CD4-positive, alpha-beta T cell treated with Interleukin-15 for 4 hours (primary cell): ENCODE measurements at places on chromosomes 13 and 19.
A peak's percentile ranks its signal among the peaks of the same experiment; 100 is the strongest.

DNA sequence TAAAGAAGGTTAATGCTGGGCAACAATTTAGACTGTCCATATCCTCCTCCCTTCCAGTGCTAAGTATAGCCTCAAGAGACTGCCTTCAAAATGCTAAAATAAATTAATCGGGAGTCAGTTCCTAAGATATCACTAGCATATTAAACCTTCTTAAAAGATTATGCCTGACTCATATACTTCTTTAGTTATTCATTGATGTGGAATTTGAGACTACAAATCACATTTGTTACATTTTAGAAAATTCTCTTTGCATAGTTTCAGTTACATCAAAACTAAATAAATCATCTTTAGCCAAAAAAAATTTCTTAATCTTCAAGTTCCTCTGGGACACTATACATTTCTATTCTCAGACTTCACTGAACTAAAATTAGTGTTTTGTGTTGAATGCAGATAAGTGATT is 769.1 kb downstream of the PCDH9 start:
- DNase-seq, result no peak

- DNase-seq, result no peak
Observed at GRCh38 chr13:91357613-91358386, 10.3 kb downstream of the MIR17HG start.

DNA sequence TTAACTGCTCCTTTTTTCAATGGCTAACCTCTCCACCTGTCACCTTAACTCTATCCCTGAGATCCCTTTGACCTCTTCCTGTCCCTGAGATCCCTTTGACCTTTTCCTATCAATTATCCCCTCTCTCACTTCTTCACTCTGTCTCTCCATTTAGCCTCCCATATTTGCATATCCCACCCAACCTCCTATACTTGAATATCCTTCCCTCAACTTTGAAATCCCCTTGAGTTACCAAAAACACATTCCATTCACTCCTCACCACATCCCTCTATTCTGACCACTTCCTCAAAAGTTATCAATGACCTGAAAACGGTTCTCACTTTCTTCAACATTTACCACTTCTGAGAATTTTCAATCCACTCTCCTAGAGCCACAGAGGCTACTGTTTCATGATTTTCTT is 3.0 kb downstream of the MYCBP2 start:
- DNase-seq, result no peak

GRCh38 chr19:21519488-21519887 is 14.1 kb downstream of the ZNF429 start:
- DNase-seq, result no peak

GRCh38 chr19:1106841-1107660 is 3.3 kb downstream of the GPX4 start:
- no peak for DNase-seq

GRCh38 chr19:58561373-58562121 is 3.1 kb upstream of the UBE2M start:
- no peak for DNase-seq

- no peak for DNase-seq
Observed at GRCh38 chr13:61777271-61777670, 361.6 kb upstream of the PCDH20 start.

DNA sequence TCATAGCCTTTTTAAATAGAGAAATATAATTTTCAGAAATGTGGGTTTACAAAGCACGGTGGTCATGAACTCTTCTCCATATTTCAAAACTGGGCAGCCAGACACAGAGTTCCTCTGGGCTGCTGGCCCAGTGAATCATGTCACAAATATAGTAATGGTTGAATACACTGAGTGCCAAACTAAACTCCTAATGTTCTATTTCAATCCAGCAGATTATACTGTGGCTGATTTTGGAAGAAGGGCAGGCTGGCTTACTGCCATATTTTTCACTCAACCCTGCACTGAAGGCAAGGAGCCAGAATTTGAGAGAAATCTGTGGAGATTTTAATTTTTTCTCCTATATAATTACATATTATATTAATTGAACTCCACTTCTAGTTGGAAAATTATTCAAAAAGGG is 17.0 kb upstream of the PRR20A start:
- DNase-seq, result no peak

DNA sequence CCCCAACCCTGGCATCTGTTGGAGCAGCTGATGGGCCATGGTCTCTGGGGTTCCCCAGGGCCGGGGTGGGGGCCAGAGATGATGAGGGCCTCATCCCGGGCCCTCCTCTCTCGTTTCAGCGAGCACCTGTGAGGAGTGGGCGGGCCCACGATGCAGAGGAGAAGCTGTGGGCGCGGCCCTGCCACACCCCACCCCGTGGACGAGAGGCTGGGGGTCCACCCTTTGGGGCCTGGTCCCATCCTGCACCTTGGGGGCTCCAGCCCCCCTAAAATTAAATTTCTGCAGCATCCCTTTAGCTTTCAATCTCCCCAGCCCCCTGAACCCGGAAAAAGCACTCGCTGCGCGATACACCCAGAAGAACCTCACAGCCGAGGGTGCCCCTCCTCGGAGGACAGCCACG is 5.6 kb downstream of the HMG20B start:
- DNase-seq, result no peak

DNA sequence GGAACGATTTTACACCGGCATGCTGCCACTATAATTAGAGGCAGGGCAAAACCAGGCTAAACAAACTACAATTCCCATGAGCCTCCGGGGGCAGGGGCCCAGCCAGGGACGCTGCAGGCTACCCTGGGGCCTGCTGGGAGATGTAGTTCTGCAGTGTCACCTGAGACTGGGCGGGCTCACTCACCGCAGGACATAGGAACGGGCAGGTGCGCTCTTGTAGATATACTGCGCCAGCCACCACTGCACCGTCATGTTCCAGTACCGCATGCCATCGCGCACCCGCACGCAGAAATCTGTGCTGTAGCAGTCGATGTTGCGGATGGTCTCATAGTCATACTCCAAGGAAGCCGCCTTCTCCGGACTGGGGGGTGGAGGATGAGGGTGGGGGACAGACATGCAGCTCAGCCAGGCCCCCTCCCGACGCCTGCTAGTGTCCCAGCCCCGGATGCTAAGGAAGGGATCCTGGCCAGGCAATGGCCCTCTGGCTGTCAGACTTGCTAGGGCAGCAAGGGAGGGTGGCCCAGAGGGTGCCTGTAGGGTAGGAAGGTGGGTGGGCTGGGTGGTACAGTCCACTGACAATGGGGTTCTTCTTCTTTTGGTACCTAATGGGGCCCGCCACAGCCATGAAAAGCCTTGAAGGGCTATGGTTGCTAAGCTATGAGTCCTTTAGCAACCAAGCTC is 5.8 kb upstream of the TMC4 start:
- peak; percentile 13 for DNase-seq

GRCh38 chr19:51047031-51047335 is 12.2 kb upstream of the KLK12 start:
- no peak for DNase-seq

GRCh38 chr13:38409771-38410170 is 60.1 kb downstream of the UFM1 start:
- no peak for DNase-seq

GRCh38 chr13:113938246-113938645 is 35.6 kb downstream of the C13orf46 start:
- no peak for DNase-seq

DNA sequence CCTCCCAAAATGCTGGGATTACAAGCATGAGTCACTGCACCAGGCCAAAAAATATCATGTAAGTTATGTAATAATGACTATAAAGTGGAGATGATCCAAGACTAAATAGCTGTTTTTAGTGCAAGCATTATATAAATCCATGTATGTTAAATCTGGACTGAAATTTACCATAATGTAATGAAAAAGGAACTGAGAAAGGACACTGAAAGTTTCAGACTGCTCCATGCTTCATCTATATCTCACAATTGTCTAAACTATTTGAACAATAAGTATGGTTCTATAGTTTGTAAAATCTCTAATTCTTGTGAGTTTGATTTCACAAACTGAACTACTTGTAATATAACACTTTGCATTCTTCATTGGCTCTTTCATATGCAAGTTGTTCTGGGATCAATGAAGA is 2299.5 kb downstream of the PCDH9 start:
- no peak for DNase-seq

DNA sequence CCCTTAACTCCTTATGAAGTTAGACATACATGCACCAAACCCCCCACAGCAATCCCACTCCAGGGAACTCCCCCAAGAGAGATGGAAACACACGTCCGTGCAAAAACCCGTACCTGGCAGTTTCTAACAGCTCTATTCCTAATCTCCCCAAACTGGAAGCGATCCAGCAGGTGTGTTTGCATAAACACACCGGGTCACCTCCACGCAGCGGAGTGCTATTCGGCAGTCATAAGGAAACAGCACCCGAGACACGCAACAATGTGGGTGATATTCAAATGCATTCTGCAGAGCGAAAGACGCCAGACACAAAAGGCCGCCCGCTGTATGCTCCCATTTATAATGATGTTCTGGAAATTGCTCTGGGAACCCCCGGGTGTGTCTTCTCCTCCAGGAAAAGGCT is 6.8 kb upstream of the ZNRF4 start:
- DNase-seq, result no peak

DNA sequence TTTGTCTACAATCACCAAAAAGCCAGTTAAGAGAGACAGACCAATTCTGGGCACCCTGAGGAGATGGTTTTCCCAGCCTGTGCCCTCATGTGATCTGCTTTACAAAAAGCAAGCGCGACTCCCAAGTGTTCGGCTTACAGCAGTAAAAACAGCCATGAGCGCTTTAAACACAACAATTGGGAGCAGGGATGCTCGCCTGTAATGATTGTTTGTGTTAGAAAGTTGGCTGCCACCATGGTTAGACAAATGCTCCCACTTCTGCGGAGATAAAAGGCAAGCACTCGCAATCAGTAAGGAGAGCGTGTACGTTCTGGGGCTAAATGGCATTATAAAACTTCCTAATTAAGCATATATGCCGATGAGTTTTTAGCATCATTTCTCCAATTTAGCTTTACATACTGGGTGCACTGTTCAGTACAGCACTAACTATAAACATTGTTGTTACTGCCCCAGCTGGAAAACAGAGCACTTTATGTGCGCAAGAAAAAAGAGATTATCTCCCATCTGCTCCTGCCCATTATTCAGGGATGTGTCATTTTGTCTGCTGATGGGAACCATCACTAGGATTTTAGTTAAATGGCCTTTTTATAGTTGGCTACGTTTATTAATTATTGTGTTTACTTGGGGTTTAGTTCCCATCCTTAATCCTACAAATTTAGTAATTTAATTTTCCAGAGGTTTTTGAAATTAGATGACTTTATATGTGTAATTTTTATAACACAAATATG is 309.3 kb upstream of the MAB21L1 start:
- no peak for DNase-seq

DNA sequence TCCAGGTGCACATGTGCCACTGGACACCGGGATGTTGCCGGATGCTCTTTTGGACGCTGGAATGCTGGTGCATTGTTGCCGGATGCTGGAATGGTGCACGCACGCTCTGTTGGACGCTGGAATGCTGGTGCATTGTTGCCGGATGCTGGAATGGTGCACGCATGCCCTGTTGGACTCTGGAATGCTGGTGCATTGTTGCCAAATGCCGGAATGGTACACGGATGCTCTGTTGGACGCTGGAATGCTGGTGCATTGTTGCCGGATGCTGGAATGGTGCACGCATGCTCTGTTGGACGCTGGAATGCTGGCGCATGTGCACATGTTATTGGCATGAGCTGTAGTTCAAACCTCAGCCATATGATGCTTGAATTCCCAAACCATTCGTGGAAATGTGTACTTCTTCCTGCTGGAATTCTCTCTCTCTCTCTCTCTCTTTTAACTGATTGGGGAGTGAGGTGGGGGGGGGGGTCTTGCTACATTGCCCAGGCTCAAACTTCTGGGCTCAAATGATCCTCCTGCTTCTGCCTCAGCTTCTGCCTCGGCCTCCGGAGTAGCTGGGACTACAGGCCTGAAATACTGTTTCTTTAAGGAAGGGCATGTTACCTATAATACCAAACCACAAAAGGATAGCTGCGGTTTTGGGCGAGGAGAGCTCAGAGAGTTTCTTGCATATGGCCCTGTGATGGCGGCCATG is 1.2 kb upstream of the MCF2L start:
- DNase-seq, result no peak

DNA sequence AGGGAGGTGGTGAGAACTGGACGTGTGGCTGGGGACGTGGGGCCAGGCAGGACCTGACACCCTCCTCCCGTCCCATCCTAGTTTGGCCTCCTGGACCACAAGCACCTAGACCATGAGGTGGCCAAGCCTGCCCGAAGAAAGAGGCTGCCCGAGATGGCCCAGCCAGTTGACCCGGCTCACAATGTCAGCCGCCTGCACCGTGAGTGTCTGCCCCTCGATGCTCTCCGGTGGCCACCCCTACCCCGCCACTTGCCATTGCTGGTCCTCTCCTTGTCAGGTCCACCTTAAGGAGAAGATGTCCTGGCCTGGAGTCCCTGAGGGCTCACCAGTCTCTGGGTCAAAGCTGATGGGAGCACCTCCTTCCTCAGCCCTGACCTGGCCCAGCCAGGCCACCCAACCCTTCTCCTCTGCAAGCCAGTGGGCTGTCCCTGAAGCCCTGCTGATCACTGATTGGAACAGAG is 2.2 kb downstream of the ANGPTL4 start:
- no peak for DNase-seq

GRCh38 chr13:83503424-83503823 is 378.9 kb downstream of the SLITRK1 start:
- no peak for DNase-seq

DNA sequence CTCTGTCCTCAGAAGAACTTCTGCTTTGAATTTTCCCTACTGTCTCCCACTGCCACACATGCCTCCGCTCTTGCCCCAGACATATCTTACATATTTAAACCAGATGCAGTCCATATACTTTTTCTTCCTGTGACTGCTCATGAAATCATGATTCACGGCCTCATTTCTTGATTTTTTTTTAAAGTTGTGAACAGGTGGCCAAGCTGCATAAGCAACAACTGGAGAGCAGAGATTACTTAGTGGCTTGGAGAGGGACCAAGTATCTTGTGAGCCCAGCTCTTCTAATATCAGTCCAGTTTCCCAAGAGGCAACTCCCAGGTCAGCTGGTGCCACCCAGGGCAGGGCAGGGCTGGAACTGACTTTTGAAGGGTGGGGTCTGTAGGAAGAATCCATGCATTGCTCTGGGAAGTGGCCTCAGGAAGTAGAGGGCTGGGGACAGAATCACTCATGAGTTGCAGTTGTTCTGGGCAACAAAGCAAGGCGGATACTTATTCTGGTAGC is 152.4 kb downstream of the LMO7 start:
- no peak for DNase-seq

DNA sequence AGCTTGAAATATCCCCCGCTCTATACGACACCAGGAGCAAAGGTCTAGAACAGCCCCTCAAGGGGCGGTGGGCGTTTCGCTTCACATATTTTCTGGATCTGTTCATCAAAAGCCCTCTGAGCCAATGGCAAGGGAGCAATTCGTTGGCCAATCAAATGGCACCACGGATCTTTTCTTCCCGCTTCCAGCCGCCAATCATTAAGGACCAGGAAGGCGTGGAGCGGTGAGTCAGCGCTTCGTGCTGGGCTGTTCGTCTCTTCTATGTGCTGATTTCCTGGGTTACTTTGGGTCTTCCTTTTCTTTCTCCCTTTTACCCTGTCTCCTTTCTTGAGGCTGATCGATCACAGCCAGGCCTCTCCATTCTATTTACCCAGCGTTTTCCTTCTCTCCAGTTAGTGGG is at the start of gene NLRP4:
NLRP4 (plus strand) TSS at position 201 of the 400 bp plus-strand sequence. CDS start 15,541 bp downstream, outside the sequence.
- DNase-seq, result no peak
